ENCODE measurements at places on chromosomes 11 and 22.
A peak's percentile ranks its signal among the peaks of the same experiment; 100 is the strongest.

- DNase-seq, result no peak
Observed at GRCh38 chr11:78741741-78742140, 167.1 kb upstream of the NARS2 start.

DNA sequence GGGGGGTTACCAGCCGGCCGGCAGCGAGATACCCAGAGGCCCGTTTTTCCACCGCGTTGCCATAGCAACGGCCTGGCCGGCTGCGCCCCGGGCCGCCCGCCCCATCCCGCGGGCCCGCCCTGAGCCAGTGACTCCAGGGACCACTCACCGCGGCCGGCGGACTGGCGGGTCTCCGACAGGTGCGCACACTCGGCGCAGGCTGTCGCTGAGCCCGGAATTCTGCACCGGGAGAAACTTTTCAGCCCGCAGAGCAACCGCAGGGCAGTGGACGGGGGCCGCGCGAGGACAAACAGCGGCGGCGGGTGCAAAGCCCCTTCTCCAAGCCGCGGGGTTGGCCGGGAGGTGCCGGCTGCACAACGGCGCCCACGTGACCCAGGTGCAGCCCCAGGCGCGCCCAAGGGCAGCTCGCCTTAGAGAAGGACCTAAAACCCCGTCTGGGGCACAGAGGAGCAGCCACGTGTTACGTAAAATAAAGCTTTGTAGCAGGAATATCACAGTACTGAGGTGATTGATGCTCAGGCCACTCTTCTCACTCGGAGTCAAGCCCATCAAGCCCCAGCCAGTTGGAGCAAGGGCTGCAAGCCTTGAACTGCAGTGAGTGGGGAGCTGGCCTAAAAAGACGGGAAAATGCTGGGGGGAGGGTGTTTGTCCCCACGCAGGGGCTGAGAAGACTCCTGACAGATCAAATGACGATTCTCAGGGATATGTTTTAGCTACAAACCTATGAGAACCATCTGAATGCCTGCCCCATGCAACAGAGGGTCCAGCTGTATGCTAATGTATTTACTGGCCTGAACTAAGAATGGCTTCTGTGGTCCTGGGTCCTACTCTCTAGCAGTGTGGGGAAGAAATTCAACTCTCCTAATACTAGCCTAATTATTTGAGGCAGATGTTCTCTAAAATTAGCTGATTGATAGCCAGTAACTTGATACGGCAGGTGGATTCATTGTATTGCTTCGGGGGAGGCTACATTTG lies at the start of gene STK33:
STK33 (minus strand) TSS at position 294 of the 975 bp plus-strand sequence. CDS start 119,323 bp downstream, outside the sequence.
- peak; percentile 62 for DNase-seq

DNA sequence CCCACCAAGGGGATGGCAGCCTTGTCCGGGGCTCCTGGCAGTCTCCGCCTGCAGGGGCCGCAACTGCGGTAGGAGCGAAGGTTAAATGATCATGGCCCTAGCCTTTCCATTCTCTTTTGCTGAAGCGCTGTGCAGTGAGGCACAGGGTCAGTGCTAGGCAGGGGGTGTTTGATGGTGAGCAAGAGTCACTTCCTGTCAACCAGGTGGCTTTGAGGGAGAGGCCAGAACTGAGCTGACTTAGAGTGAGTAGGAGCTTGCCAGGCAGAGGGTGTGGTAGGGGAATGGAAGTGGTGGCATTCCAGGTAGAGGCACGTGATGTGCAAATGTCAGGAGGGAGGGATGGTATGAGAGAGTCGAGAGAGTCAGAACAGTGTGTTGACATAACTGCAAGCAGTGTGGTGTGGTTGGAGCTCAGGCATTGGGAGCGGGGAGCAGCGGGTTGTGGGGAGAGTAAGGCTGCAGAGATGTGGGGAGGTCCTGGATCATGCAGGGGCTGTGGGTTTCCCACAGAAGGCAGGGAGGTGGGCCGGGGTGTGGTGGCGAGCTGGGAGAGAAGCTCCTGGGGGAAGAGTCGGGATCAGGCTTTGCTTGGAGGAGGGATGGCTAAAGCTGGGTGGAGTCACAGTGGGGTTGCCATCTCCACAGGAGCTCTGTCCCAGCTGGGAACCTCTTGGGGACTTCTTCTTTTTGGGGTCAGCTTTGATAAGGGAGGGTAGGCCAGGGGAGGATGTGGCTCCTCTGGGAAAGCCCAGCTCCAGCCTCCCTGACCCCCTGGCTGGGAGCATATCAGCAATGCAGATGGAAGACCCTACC lies 33.3 kb downstream of the AMPD3 start:
- DNase-seq, result no peak

GRCh38 chr22:50146439-50147238 lies 23.9 kb upstream of the PANX2 start:
- DNase-seq, result peak; percentile 64

GRCh38 chr11:126403658-126404057 lies 48.2 kb downstream of the ST3GAL4 start:
- DNase-seq, result no peak

- no peak for DNase-seq
Observed at GRCh38 chr11:35045236-35045820, 93.6 kb upstream of the CD44 start.

GRCh38 chr11:73576185-73576614 lies 21.7 kb downstream of the FAM168A start:
- DNase-seq, result no peak

DNA sequence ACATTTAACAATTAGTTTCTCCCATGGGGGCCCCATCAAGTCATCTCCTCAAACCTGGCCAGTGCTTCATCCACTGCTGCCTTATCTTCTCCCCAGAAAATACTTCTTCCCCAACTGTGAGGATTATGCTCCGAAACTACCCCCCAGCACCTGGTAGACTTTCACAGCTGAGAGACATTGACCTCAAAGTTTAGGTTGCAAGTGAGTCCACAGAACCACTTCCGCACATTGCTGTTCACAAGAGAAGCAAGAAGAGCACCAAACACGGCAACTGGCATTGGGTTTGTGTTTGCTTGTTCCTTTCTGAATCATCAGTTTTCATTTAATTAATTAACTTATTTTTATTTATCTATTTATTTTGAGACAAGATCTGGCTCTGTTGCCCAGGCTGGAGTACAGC lies 6.1 kb downstream of the MCHR1 start:
- no peak for DNase-seq

GRCh38 chr11:127474766-127475165 lies 474.2 kb upstream of the KIRREL3 start:
- DNase-seq, result no peak

DNA sequence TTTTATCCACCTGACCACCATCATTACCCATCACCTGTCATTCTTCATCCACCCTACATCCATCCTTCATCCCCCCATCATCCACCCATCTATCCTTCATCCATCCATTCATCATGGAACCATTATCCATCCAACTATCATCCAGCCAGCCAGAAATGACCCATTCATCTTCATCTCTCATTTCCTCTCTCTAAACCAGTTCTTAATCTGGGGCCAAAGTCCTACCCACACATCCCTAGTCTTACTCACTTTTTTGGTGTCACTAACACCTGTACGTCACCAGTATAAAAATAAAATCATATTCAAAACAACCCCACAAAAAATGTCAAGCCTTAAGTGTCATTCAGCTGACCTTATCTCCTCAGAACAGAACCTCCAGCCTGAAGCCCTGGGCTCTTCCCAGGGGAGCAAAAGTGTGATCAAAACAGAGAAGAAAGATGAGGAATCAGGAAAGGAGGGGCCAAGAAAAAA lies 12.3 kb downstream of the SPI1 start:
- no peak for DNase-seq

DNA sequence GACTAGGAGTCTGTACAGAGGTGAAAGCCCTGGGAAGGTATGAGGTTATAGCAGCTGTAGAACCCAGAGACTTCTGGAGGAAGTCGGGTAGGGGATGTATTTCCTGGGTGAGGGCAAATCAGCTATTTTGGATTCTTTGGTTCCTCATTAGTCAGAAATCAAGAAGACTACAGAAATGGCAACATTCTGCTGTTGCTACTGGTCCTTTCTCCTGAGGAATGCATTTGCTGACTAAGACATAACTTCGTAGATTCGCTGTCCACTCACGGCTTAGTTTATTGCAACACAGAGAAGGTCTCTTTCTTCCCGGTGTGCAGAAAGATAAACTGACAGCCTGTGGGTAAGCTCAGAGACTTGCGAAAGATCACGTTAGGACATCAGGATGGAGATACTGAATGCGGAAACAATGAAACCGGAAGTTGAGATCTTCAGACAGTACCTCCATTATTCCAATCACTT lies 25.3 kb upstream of the SESN3 start:
- DNase-seq, result no peak

DNA sequence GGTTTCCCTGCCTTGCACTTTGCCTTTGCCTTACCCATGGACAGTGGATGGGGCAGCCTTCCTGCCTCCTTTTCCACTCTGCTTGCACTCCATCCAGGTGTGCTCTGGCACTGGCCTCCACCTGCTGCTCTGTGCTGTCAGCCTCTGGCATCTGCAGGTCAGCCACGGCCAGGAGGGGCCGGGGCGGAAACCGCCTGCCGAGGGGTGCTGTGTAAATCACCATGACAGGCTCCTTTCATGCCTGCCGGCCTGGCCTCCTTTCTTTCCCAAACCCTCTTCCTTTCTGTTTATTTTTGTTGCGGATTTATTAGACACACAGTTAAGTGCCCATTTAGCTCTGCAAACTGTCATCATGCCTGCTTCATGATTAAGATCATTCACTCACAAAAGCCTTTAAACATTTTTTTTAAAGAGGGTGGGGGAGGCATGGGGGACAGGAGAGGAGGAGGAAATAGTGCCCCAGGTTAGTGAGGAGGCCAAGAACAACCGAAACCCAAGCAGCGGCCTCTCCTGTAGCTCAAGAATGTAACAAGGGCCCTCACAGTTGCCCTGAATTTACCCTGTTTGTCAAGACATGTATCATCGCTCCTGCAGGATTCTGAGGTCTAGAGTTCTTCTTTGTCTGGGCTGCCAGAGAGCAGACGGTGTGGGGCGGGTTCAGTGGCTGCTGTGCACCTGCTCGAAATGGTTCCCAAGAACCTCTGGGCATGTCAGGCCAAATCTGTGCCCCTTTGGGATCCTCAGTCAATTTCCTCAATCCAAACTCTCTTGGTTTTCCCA lies 83.3 kb downstream of the BARX2 start:
- no peak for DNase-seq

GRCh38 chr11:105975128-105975527 lies 46.9 kb downstream of the MSANTD4 start:
- DNase-seq, result no peak

GRCh38 chr11:29518389-29519174 lies 498.2 kb downstream of the KCNA4 start:
- DNase-seq, result no peak

- no peak for DNase-seq
Observed at GRCh38 chr11:39806652-39807051, 1652.8 kb downstream of the LRRC4C start.

GRCh38 chr11:15624701-15625100 lies 510.0 kb downstream of the INSC start:
- no peak for DNase-seq

GRCh38 chr11:19984048-19984742 lies 176.1 kb downstream of the DBX1 start:
- no peak for DNase-seq

GRCh38 chr11:65537620-65538231 lies 12.8 kb downstream of the SCYL1 start:
- no peak for DNase-seq

DNA sequence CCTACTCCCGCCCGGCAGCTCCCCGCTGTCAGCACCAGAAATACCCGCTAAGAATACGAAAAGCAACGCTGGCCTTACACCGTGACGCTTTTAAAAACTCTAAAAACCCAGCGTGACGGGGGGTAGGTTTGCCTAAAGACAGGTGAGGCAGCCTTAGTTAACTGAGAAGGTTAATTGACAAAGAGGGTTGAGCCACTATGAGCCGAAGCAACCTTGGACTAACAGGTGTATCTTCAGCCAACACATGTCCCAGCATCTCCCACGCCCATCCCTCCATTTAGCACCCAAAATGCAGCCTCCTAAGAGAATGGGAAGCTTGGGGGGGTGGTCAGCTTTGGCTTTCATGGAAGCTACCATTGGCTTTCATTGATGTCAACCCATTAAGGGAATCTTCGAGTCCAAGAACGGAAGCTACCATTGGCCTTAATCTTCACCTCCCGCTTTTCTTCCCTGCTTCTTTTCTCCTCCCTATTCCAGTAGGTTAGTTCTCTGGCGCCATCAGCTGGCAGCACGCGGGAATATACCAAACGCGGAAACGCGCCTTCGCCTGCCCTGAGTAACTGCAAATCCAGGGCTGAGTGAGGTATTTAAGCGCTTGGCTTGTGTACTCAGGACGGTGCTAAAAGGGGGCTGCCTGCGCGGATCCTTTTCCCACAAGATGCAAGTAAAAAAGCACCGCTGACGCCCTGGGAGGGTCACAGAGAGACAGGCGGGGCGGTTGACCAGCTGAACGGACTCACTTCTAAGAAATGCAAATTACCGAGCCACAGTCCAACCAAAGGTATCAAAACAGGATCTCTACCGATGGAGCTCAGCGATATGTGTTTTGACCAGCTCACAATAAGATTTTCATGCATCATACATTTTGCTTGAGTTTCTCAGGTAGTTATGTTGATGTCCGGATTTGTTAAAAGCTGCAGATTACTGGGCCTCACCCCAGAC lies 38.5 kb upstream of the GLYATL1 start:
- peak; percentile 78 for DNase-seq

DNA sequence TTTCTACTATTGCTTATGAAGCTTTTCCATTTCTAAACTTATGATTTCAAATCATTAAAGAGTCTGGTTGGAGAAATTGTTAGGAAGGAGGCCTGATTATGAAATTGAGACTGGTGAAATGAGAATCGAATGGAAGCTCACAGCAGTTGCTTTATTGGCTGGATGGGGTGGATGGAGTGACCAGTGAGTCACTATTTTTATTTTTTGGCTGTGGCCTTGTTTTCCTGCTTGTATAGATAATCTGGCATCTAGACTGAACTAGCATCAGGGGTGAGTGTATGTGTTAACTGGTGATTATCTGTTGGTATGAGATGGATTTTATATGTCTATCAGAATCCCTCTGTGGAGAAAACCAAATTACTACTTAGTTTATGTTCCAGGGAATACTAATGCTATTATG lies 36.2 kb downstream of the UVRAG start:
- DNase-seq, result no peak

DNA sequence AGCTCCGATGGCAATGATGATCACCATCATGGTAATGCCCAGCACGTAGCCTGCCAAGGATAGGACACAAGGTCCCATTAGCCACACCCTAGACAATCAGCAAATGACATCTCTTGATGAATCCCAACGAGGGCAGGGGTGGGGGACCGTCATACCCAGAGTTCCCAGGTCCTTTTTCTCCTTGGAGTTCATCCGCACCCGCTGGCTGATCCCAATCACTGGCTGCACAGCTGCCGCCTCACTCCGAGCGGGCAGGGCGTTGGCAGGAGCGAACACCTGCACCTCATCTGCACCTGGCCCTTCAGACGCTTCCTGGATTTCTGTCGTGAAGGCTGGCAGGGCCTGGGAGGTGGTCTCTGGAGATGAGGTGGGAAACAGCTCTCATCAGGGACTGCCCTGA lies 2.9 kb downstream of the PIK3IP1 start:
- no peak for DNase-seq

GRCh38 chr22:19368876-19369275 lies 62.7 kb downstream of the HIRA start:
- DNase-seq, result no peak

- no peak for DNase-seq
Observed at GRCh38 chr11:95375886-95376285, 144.9 kb upstream of the SESN3 start.

Measured in psoas muscle (tissue), 8 donors.